8988T (cell line): ENCODE measurements at places on chromosomes 1 and 21.

DNA sequence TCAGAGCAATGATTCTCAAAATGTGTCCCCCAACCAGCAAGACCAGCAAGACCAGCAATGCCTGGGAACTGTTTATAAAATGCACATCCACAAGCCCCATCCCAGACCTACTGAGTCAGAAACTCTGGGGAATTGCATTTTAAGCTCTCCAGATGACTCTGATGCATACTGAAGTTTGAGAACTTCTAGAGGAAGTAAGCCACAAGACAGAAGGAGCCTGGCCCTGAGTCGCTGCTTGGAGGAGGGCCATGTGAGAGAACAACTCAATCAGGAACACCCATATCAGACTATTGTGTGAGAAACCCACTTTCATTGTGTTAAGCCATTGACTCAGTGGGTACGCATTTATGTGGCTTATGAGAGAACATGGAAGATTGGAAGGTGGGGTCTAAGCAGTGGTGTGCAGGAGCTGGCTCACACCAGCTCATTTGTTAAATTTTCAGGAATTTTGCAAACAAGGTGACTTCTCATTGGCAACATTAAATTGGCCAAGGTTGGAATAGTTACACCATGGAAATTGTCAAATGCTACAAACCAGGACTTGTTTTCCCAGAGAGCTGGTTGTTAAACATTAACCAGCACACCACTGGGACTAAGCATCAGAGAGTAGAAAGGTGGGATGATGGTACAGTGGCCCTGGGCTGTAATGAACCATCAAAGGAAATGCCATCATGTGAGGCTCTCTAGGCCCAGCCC is 38.9 kb downstream of the ATP1A1 start:
- no peak for DNase-seq

DNA sequence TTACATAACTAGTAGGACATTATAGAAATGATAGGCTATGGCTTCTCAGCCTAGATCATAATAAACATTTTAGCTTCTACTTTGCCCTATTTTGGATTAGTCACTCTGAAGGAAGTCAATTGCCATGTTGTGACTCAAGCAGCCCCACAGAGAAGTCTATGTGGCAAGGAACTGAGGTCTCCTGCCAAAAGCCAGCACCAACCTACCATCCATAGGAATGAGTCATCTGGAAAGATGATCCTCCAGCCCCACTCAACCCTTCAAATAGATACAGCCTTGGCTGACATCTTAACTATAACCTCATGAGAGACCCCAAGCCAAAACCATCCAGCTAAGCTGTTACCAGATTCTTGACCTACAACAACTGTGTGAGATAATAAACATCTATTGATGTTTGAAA is 76.3 kb upstream of the BEND5 start:
- no peak for DNase-seq

DNA sequence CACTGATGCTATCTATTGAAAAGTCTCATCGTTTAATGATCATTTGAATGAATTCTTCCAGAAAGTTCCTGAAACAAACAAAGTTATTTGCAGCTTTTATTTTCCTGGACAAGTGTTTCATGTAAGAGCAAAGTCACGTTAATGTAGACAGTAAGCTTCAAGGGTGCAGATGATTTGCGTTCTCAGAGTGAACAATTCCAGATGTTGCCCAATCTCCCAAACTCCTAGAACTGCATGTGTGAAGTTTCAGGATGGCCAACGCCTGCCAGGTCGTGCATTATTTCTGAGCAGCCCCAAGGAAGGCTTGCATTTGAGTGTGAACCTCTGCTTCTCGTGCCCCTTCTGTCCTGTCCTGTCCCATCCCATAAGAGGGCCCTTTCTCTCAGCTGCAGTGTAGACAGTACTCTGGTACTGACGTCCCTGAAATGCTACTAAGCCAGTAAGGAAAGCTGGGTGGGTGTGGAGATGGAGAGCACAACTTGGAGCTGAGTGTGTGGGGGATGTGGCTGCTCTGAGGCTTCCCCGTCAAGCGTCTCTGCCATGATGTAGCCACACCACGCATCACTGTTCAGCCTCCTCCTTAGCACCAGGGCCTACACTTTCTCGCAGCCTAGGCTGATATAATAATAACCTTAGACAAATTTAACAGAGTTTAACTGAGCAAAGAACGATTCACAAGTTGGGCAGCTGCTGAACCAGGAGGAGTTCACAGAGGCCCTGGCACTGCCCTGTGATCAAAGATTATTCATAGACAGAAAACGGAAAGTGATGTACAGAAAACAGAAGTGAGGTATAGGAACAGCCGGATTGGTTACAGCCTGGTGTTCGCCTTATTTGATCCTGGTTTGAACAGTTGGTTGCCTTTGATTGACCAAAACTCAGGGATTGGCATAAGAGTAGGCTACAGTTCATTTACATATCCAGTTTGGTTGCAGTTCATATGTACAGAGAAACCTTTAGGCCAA is 50.4 kb downstream of the RHOU start:
- DNase-seq = no peak

- no peak for DNase-seq
Observed at GRCh38 chr1:229204921-229205777, 65.8 kb upstream of the RAB4A start.

- DNase-seq = no peak
Observed at GRCh38 chr1:77556045-77556444, 126.4 kb downstream of the ZZZ3 start.

- DNase-seq = no peak
Observed at GRCh38 chr1:173009597-173009996, 41.1 kb downstream of the TNFSF18 start.

DNA sequence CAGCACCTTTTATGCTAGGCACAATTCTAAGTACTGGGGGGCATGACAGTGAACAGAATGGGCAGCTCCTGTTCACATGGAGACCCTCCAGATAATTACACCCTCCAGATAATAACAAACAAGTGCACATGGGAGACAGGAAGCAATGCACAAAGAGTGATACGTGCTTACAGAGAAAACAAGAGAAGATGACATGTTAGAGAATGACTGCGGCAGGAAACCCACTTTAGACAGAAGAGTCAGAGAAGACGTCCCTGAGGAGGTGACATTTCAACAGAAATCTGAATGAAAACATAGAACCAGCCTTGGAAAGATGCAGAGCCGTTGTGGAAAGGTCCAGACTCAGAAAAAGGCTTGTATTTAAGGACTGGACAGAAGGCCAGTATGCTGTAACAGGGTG is 54.7 kb upstream of the ARTN start:
- DNase-seq = no peak

GRCh38 chr21:45461806-45462341 is 56.9 kb downstream of the COL18A1 start:
- no peak for DNase-seq

- peak; percentile 74 for DNase-seq
Observed at GRCh38 chr1:22930240-22930912, 42.3 kb downstream of the LACTBL1 start.

- no peak for DNase-seq
Observed at GRCh38 chr1:187563191-187563590, 734.4 kb downstream of the PLA2G4A start.

DNA sequence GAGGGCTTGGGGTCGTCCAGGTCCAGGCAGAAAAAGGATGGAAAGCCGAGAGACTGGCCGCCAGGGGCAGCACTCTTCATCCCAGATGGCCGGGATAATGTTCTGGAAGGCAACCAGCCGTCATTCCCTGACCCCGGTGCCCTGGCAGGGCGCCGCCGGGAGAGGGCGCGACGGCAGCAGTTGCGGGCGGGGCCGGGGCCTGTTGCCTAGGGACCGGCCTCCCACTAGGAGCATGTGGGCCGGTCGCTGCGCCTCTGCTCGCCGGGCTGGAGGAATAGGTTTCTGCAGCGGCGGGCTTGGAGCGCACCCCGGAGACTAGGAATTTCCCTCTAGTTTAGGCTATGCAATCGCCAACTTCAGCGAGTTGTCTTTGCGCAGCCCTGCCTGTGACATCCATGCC is 11.0 kb downstream of the DMRTB1 start:
- DNase-seq = peak; percentile 45

DNA sequence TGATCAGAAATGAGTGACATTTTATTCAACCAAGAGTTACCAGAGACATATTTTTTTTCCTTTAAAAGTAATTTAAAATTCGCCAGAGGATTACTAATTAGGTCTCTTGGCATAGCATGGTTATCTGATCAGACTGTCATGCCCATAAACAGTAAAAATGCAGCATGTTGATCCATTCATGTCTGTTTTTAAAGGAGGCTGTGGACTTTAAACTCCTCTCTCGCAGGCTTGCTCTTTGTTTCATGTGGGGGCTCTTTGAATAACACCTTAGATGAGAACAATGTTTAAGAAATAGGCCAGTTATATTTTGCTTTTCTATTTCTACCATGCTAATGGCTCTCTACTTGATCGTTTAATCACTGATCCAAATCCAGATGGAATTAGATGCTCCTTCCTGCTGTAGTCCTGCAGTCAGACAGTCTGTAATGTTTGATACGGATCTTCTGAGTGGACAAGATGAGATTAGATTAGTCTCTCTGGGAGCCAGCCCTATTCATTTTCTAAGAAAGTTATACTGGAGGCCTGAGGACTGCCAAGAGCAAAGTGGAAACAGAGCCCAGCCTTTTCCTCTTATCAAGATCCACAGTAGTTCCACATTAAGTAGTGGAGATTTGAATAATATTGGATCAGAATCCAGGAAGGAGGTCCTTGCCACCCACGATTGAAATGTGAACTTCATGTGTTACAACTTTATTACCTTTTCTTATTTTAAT is 197.4 kb downstream of the HS2ST1 start:
- DNase-seq = no peak

GRCh38 chr1:39992888-39993287 is 37.9 kb downstream of the MFSD2A start:
- DNase-seq = no peak

DNA sequence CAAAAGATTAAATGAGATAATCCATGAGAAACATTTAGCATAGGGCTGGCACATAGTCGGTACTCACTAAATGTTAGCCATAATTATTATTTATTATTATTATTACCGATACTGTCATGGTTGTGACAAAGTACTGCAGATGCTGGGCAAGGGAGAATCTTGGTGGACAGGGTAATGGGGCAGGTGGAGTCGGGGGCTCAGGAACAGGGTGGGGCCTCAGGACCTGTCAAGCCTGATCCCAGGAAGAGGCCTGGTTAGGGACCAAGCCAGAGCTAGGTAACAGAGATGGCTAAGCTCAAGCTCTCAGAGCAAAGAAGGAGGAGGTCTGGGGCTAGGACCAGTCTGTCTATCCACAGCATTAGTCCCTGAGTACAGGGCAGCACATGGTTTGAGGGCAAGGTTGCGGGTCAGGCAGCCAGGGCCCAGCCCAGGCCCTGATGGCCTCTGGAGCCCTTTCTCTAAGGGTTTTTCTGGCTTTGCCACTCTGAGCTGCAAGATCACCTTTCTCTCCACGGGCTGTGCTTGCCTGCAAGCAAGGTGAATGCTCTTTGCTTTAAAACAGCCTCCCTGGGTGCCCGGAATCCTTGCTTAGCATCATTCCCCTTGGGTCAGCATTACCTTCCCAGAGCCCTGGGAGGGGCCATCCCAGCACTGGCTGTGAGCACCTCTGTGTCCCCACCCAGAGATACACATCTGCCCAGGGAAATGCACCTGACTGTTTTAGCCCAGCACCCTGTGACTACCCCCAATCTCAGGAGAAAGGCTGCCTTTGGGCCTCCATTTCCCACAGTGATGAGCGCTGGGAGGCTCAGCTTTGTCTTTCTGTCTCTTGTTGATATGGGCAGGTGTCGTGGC is 572.0 kb downstream of the PTPRU start:
- no peak for DNase-seq

DNA sequence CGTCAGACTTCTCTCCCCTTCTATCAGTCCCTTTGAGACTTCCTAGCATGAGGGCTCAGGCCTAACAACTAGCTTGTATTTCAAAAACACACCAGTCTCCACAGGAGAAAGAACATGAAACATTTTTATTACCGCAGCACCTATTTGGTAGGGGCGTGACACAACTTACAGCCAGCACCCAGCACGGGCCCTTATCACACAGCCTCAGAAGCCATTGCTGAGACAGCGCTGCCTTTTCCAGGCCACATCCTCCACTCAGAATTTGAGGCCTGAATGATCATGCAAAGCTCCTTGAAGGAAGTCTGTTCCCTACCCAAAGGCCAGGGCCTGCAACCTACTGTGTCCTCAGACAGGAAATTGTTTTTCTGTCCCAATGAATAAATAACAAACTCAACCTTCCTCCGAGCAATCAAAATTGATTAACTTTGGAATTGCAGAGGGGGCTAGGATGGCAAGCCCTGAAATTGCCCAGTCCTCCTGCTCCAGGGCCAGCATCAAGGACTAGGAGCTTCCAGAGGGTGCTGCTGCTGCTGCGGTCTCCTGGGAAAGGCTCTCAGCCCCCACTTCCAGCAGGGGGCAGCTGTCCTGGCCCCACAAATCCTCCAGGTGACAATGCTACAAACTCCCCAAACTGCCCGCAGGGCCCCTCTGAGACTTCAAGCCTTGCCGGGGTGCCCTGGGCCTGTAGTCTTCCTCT is 94.3 kb upstream of the GALNT2 start:
- no peak for DNase-seq
